ENCODE measurements at places on chromosomes 1 and 21.

- DNase-seq: no peak
Observed at GRCh38 chr1:18166341-18166740, 58.7 kb downstream of the IGSF21 start.

DNA sequence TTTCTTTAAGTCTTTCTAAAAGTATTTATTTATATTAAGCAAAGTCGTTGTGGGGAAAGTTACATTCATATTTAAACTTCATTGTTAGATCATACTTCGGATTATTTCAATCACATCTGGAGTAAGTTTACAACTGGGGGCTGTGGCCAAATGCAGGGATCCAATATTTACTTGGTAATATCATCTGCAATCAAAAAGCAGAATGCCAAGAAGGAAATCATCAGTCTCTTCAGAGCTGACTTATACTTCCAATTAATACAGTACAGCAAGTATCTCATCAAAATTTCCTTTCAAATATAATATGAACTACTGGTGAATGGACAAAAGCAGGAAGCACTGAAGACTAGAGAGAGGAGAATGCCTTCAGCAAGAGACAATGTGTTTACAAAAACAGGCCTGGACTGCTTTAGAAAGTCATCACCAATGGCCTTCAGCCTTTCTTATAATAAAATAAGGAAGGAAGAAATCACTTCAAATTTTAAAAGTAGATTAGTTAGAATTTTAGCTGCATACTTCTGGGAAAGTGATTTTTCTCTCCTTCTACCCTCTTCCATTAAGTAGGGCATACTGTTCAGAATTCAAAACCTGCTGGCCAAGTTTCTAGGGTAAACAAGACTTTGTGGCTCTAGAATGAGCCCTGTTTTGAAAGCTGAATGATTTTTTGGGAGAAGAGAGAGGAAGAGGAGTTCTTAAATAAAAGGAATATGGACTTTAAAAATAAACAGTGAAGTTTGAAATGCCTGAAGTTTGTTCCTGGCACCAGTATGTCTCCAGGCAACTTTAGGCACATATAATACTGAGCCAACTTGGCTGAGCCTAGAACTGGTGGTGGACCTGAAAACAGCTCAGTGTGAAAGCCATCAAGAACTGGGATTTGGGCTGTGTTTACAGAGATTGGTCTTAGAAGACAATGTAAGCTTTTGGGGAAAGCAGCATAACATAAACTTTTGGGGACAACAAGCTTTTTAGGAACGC, 22.2 kb upstream of the MYOC start:
- no peak for DNase-seq

DNA sequence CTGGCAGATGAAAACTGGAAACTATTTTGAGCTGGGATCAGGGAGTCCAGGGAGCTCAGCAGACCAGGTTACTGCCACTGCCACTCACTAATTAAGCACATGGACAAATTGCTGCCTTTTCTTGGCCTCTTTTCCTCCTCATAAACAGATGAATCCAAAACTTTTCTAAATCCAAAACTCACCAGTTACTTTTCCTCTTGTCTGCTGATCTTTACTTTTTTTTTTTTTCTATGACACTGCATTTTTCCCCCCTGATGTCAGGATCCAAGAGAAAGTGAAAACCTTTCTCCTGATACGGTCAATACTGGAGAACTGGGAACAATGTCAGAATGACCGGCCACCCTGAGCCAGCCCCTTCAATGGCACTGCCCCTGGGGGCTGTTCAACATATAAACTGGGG, 405.8 kb downstream of the DUSP10 start:
- no peak for DNase-seq

DNA sequence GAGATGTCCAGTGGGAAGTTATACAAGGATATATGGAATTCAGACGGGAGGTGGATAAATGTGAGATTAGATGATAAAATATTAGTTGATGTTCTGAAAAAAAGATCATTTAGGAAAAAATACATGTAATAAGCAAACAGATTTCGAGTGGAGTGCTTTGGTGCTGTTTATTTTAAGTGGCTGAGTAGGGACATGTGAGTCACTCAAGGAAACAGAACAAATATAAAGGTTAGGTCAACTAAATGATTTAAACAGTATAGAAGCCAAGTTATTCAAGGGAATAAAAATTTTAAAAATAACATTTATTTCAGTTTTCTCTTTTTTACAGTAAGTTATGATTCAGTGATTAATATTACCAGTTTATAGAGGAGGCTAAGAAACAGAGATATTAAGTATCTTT, 1046.7 kb upstream of the B3GALT2 start:
- no peak for DNase-seq

DNA sequence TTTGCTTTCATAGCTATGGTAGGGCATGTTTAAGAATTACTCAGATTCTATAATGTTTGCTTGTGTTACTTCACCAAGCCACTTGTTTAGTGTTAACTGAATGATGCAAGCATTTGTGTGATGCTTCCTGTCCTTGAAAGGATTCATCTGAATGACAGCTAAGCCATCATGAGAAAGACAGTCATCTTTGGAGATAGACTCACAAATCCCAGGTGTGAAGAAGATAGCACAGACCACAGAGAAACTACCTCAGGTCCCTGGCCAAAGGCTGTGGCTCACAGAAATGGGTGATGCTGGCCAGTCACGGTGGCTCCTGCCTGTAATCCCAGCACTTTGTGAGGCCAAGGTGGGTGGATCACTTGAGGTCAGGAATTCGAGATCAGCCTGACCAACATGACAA, 321.4 kb downstream of the DPYD start:
- DNase-seq: no peak

DNA sequence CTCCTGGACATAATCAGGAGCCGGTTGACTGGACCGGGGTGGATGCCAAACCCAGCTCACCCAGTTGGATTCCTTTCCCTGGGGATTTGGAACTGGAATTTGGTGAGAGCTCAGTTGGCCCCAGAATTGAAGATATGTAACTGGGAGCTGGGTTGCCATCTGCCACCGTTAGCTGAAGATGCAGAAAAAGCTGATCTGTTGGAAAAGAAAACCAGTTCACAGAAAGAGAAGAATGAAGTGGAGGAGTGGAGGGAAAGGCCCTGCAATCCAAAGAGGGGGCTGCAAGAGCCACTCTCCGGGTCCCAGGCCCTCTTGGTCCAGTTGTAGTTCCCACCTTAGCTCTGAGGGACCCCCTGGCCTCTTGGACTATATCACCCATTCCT, 16.0 kb downstream of the TEX35 start:
- DNase-seq: no peak

GRCh38 chr1:70672442-70672888, 261.4 kb downstream of the CTH start:
- DNase-seq: no peak

- no peak for DNase-seq
Observed at GRCh38 chr1:54764922-54765561, 719 bp upstream of the PARS2 start.

- DNase-seq: no peak
Observed at GRCh38 chr1:160084771-160085321, 3.5 kb downstream of the KCNJ9 start.

GRCh38 chr21:33026443-33026858, 716 bp downstream of the OLIG2 start:
- no peak for DNase-seq

DNA sequence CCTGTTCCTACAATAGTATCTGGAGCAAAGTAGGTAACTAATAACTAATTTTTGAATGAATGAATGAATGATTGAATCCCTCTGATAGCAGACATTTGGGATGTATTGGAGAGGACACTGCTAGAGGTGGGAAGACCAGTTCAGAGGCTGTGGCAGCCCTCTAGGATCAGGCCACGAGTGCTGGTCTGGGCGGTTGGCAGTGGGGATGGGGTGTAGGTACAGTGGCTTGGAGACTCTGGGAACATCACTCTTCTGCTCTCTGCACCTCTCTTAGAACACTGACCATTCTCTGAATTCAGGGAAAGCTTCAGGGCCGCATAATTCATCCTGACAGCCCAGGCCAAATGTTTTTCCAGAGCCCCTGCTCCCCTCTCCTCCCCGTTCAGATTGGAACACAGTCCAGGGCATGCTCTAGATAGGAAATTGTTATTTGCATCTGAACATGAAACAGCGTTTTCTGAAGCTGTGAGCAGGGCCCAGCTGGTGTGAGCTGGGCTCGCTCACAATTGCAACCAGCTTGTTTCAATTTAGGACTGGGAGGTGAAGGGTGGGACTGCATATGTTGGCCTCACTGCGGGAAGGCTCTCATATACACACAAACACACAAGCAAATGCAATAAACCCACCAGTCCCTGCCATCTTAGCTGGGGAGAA, 253.1 kb upstream of the USP24 start:
- no peak for DNase-seq

GRCh38 chr1:206909161-206909882, 12.1 kb downstream of the IL24 start:
- no peak for DNase-seq

DNA sequence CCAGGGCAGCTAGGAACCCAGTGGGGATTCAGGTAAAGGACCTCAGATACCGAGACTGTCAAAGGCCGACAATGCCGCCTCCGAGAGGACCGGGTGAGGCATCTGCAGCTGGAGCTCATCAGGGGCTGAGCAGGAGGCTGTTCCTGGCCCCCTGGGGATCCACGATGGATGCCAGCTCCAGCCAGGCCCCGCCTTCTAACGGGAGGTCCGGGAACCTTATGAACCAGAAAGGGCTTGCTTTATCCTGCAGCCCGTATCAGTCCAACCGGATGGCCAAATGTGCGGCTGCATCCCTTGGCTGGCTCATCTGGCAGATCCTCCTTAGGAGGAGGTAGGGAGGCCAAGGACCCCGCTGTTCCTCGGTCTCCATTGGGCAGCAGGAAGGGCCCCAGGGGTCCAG, 32.0 kb downstream of the SLC45A1 start:
- no peak for DNase-seq

Data from stimulated activated CD8-positive, alpha-beta memory T cell treated with anti-CD3 and anti-CD28 coated beads, Interleukin-4, amount 100 ng/mL, for 1 hour (primary cell).